NCI-H345 (cell line): ENCODE measurements at places on chromosomes 1 and 21.

- DNase-seq = no peak
Observed at GRCh38 chr1:156064615-156065014, 3.7 kb downstream of the RAB25 start.

DNA sequence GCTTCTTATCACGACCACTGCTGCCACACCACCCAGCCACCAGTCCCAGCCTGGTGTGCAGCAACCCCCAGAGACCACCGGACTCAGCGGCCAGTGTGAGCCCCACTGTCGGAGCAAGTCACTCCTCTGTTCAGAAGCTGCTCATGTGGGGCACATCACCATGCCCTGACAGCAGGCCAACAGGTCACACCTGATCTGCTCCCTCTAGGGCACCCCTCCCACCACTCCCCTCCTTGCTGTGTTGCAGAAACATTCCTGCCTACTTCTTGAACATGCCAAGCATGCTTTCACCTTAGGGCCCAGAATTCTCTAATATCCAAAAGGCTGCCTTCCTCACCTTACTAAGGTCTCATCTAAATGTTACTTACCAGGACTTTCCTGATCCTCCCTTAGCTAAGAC is 146.5 kb downstream of the SLC45A1 start:
- DNase-seq = no peak

- DNase-seq = no peak
Observed at GRCh38 chr1:76006234-76006633, 68.3 kb upstream of the ST6GALNAC3 start.

GRCh38 chr1:153348511-153349362 is at the start of gene PGLYRP4:
Gene PGLYRP4 (minus strand): TSS chr1:153348841. CDS start chr1:153347932, 909 bp downstream.
- DNase-seq = peak; percentile 32

DNA sequence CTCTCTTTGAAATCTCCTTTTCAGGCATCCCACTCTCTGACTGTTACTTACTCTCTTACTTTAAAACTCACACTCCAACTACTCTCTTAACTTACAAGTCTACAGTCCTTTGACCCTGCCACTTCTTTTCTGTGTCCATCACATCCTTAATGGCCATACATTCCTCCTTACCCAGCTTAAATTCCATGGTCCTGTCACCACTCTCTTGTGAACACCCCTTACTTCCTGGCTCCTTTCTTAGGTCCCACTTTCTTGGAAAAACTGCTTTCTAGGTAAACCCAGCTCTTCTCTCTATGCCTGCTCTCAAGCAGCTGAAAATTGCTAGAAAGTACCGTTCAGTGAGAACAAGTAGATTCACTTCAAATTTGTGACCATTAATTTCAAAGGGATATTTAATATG is 109.1 kb downstream of the OLFML2B start:
- no peak for DNase-seq

GRCh38 chr1:94565901-94566300 is 24.3 kb upstream of the F3 start:
- no peak for DNase-seq

- peak; percentile 39 for DNase-seq
Observed at GRCh38 chr1:115714572-115715141, 53.9 kb downstream of the CASQ2 start.

GRCh38 chr1:2829846-2830615 is 28.5 kb upstream of the TTC34 start:
- DNase-seq = no peak

DNA sequence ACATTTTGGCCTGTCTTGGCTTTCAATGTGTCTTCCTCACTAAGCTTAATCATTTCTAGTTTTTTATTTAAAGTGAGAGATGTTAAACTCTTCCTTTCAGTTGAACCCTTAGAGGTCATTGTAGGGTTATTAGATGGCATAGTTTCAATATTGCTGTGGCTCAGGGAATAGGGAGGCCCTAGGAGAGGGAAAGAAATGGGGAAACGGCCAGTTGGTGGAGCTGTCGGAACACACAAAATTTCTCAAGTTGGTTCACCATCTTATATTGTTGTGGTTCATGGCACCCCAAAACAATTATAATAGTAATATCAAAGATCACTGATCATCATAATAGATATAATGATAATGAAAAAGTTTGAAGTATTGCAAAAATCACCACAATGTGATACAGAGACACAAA is 31.4 kb upstream of the KAZN start:
- no peak for DNase-seq

GRCh38 chr1:154478639-154479038 is 23.4 kb upstream of the TDRD10 start:
- DNase-seq = no peak

GRCh38 chr1:73472810-73473209 is 725.2 kb downstream of the LRRIQ3 start:
- DNase-seq = no peak

DNA sequence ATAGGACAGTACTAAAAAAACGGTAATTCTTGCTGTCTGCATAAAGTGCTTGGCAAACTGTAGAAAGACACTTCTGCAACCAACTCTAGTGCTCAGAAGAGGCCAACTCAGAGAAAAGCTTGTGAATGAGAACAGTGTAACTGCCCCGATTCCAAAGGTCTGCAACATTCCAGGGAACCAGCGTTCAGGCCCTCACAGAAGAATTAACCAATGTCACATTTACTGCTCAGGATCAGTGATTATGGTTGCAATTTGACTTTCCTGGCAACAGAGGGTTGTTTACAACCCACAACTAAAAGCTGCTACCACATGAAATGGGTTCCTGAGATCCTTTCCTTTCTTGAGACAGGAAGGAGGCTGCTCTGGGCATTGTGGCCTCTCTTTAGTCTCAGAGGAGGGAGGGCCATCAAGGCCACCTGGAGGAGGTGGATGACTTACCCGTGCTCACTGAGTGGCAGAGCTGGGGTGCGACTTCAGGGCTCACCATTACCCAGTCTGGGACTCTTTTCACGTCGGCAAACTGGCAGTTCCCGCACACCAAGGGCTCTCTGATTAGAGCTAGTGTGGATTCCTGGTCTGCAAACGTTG is 15.3 kb downstream of the SRSF4 start:
- DNase-seq = no peak

DNA sequence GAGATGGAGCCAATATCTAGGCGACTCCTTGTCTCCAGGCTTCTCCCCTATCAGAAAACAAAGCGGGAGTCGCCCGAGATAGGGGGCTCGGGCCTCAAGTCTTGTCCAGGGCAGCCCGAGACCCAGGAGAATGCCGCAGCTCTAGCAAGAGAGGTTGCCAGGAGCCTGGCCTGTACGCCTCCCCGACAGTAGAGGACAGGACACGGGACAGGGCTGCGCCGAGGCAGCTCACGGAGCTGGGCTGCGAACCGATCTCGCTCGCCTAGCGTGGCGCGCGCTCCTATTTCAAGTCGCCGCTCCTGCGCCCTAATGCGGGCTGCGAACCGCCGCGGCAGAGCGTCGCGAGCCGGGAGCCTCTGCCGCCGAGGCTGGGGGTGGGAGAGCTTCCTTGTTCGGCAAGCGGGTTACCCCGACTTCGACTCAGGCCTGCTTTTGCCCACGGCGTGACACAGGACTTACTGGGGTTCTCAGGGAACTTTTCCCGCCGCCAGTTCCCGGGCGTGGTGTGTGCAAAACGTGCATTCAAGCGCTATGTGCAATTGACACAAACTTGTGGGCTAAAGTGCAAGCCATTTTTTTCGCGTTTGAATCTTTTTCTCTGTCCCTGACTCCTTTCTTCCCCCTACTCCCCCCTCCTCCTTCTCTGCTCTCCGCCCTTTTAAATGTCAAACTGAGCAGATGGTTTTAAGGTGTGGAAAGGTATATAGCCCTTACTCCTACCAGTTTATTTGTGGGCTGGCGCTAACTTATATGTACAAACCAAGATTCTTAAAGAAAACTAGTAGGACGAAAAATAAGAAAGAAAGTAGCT is 2.4 kb upstream of the PROX1 start:
- DNase-seq = peak; percentile 53

GRCh38 chr21:16088056-16088455 is 358.3 kb downstream of the USP25 start:
- no peak for DNase-seq

GRCh38 chr1:204426035-204426436 is 14.4 kb upstream of the PPP1R15B start:
- DNase-seq = no peak

GRCh38 chr21:31042080-31042464 is 3.8 kb upstream of the KRTAP19-8 start:
- no peak for DNase-seq

DNA sequence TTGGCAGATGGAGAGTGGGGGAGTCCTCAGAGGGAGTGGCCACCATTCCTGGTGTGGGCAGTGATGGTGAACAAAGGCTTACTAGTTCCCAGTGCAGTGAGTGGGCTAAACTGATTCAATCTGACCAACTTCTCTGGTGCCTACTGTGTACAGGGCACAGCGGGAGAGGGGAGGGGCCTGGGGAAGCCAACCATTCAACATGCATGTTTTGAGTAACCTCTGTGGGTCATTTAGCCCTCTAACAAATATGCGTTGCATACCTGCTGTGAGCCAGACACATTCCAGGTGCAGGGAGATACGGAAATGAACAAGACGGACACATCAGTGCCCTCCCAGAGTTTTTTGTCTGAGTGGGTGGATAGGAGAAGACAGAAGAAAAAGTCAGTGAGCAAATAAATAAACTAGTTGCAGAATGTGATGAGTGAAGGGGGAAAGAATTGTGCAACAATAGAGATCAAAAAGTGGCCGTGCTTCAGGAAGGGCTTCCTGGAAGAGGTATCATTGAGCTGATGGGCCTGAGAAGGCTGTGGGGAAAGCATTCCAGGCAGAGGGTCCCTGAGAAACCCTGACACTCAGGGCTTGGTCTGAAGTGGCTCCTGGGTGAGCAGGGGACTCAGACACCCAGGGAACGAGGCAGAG is 78.8 kb downstream of the EPHB2 start:
- peak; percentile 55 for DNase-seq

DNA sequence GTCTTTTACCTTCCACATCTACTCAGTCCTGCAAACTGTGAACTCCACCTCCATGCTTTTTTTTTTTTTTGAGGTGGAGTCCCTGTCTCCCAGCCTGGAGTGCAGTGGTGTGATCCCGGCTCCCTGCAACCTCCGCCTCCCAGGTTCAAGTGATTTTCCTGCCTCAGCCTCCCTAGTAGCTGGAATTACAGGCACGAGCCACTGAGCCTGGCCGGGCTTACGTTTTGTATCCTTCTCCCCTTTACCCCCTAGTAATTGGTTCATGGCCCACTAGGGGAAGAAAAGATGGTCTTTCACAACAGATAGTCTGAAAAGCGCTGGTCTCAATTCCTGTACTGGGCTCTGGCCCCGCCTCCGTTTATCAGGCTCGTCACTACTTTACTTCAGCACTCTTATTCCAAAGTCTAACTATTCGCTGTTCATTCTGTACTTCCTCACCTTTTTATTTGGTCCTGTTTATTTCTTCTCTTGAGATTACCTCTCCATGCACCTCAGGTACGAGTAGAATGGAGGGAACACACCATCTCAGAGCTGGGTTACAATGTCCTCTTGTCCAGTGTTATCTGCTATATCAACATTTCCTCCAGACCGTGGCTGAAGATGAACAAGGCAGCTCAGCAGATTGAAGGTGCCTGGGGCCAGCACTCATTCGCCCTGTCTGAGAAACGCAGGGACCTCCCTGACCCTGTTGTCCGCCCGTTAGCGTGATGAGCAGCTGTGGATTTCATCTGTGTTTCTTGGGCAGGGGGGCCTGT is 16.2 kb downstream of the CNST start:
- no peak for DNase-seq

DNA sequence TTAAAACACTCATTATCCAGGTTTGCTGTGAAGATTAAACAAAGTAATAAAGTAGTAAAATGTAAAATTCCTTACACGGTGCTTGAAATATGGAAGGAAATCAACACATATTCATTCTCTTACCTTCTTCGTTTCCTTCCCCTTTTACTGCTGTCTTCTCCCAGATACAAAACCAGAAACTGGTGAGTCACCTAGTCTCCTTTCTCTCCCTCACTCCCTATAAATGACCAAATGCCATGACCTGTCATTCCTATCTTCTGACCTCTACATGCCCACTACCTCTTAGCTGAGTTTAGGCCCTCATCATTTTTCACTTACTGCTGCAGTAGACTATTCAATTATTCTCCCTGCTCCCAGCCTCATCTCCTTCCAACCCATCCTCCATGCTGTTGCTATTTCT is 4.3 kb upstream of the NR1I3 start:
- no peak for DNase-seq

DNA sequence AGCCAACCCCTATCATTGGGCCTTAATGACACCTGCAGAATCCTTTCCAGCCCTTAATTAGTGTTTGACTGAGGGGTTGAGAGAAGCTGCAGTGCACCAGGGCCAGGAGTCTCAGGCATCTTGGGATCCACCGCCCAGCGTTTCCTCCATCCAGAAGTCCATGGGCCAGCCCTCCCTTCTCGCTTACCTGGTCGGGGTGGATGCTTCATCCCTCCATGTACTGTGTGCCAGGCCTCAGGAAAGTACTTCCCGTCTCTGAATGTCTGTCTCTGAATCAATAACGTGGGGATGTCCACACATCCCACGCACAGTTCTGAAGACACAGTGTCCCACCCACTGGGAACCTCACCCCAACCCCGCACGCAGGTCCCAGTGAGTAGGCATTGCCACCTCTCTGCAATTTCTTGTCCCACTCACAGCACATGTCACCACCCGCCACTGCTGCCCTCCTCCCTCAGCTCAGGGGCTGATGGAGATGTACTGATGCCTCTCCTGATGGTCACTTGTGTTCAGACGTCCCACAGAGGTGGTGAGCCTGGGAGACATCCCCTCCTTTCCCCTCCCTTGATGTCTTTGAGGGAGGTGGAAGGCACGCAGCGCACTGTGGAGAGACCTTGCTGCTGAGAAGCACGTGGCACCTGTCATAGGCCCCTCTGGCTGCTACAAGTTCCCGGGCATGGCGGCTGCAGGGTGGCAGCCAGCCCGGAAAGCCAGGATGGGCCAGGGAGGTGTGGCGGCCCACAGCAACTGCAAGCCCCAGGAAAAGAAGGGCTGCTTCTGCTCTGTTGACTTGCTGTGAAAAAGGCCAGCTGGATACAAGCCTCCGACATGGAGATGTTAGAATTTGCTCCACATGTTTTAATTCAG is 29.4 kb upstream of the PRSS38 start:
- DNase-seq = no peak

- no peak for DNase-seq
Observed at GRCh38 chr1:40384887-40385286, 11.4 kb downstream of the SMAP2 start.

DNA sequence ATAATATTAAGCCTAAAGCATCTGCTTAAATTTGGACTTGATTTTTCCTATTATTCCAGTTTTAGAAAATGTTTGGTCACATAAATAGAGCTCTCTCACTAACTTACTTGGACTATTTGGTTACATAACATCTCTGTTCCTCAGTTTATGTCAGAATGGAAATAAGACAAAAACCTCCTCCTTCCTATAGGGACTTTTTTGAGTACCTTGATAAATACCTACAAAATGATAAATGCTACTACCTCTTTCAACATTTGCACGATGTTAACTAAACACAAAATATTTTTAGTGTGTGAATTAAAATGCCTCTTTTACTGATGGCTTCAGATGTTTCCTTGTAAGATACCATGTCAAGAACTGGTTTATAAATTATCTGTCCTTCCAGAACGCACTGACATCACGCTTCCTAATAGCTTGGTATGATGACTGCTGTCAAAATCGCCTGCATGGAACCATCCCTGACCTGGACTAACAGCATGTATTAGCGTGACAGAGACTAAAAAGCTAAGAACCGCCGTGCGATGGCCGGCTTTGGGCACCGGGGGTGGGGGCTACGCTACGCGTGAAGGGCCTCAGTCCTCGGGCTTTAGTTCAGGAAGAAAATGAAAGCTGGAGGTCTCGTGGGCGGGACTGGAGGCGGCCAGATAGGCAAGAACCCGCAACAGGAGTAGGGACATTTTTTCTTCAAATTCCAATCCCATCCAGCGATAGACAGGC is 133.2 kb upstream of the BARHL2 start:
- no peak for DNase-seq

- DNase-seq = no peak
Observed at GRCh38 chr21:45293220-45293725, 5.6 kb upstream of the POFUT2 start.

- no peak for DNase-seq
Observed at GRCh38 chr1:248699099-248699498, 3.5 kb downstream of the OR14I1 start.
